ENCODE measurements at places on chromosomes 16 and 17.

- DNase-seq: no peak
Observed at GRCh38 chr17:56785997-56786680, 47.6 kb downstream of the C17orf67 start.

DNA sequence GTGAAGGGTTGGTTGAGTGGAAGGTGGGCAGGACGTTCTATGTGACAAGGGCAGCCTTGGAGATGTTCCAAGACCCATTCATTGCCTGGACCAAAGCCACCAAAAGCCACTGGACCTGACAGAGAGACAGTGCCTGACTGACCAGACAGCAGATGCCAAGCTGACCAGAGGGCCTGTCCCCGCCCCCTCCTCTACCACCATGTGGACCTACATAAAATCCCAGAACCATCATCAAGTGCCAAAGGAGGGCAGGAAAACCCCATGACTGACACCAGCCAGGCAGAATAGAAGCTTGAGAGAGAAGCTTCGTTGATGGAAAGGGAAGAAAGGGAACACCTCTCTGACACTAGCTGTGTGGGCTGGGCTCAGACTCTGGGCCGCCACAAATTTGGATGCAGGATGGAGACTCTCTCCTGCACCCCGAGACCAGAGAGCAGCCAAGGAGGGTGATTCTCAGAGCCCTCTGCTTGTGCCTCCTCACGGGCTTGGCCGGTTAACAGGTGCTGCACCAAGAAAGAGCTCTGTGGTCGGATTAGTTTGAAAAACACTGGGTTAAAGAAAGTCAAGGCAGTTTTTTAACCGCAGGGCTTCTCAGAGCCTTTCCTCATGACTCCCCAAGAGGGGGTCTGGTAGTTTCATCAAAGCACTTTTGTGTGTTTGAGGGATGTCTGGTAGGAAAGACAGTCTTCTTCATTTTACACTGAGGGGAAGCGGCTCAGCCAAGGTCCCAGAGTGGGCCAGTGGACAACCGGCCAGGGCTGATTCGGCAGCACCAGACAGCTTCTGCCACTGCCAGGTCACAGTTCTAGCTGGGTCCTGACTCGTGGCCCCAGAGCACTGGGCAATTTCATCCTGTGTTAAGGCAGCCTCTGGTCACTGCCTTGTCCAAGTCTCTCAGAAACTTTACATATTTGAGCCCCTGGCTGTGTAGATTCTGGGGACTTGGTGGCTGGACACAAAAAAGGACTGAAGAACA, 1.7 kb downstream of the TNFRSF13B start:
- no peak for DNase-seq

DNA sequence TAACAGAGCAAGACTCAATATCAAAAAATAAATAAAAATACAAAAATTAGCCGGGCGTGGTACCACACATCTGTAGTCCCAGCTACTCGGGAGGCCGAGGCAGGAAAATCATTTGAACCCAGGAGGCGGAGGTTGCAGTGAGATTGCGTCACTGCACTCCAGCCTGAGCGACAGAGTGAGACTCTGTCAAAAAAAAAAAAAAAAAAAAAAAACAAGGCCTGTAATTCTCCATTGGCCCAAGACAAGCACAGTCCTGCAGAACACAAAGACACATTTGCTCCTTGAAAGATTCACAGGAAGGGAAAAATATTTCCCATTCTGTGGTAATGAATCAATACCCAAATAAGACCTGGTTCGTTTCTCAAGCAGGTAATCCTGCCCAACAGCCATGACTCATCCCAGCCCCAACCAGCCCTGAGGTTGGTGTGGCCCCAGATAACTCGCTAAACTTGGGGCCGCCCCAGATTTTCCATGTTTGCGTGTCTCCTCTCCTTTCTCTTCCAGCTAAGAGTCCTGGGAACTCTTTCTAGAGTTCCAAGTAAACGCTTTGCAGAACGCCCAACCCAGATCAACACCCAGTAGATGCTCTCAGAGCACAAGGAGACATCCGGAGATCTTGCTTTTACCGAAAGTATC, 40.3 kb upstream of the SNN start:
- DNase-seq: no peak

GRCh38 chr17:70834039-70834438, 664.7 kb downstream of the KCNJ2 start:
- no peak for DNase-seq

DNA sequence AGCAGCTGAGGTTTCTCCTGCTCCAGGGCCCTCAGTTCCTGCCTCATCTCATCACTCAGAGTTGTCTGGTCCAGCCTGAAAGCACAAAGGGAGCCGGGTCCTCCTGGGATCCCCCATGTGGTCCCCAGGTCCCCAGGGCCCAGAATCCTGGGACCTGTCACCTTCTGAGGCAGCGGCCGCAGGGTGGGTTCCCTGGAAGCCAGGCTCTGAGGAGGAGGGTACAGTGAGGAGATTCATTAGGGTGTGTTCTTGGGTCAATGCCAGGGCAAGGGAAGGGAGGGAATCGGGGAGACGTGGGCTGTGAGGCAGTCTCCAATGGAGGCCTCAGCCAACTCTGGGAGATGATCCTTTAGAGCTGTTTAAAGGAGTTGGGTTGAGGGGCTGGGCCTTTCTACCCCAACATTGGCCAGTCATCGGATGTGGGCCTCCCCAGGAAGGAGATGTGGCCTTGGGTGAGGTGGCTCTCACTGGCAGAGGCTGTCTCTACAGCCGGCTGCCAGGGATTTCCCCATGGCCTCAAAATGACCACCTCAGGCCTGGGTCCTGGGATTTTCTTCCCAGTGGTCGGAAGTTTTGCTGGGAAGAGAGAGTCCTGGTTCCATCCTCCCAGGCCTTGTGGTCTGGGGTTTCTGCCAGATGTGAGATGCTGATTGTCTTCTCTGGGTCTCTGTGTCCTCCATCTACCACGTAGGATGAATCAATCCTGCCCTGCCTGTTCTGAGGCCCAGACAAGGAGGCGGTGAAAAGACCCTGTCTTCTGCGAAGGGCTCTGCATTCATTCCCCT, 47.3 kb downstream of the NLRP1 start:
- DNase-seq: no peak

DNA sequence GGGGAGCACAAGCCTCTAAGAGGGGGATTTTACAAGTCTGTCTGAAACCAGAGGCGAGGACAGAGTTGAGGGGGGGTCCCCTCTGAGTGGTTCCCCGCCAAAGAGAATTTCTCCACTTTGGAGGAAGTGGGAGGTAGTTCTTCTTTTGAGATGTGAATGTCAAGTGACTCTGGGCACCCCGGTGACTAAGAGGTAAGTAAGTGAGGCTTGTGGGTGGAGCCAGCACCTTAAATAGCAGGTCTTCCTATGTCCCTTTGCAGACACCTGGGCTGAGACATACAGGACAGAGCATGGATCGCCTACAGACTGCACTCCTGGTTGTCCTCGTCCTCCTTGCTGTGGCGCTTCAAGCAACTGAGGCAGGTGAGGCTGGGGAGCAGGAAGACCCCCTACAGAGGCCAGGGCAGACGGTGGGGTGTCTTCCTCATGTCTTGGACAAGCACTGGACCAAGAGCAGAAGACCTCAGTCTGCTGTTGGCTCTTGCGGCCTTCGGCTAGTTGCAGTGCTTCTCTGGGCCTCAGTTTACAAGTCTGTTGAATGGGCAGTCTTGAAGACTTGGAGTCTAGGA, at the start of gene CCL22:
TSS of gene CCL22 (plus strand) at position 257 of the 569 bp plus-strand sequence. CDS start at position 291, 34 bp downstream.
- no peak for DNase-seq

- DNase-seq: no peak
Observed at GRCh38 chr17:39753514-39754160, 15.9 kb downstream of the GRB7 start.

- DNase-seq: no peak
Observed at GRCh38 chr16:7550096-7550495, 217.5 kb downstream of the RBFOX1 start.

DNA sequence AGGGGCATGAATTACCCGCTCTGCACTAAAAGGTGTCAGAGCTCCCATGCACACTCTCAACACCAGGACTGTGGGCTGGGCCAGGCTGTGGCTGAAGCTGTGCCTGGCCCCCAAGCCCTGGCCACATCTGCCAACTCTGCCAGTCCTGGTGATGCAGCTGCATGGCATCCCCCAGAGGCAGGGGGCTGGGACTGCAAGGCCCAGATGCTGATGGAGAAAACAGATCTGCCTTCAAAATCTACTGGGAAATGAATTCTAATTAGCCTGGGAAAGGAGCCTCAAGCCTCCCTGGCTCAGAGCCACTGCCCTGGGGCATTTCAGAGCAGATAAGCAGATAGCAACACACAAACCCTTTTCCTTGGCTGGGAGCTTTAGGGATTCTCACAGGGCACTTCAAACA, 3.4 kb downstream of the CHST6 start:
- no peak for DNase-seq

GRCh38 chr16:21276090-21276489, 2.0 kb downstream of the CRYM start:
- DNase-seq: no peak

DNA sequence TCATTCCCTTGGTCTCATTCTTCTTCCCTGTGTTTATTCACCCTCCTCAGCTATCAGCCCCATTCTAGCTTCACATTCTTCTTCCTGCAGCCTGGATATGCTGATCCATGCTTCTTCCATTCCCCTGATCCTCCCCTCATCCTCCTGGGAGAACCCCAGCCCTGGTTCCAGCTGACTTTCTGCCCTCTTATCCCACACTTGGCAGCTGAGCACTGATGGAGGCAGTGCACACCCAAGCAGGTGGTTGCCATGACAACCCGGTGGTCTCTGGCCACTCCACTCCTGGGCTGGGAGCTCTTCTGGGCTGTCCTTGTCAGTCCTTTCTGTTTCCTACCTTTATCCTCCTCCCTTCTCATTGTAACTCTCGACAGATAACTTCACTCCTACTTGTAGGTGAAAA, 16.7 kb upstream of the TUBG2 start:
- DNase-seq: no peak

- DNase-seq: no peak
Observed at GRCh38 chr16:52652033-52652432, 105.1 kb upstream of the TOX3 start.

GRCh38 chr16:9932000-9932399, 250.2 kb downstream of the GRIN2A start:
- DNase-seq: no peak

Data from liver (tissue), 10 donors.